ENCODE measurements at places on chromosomes 6 and 20.

GRCh38 chr6:75345413-75345812, 60.8 kb upstream of the TMEM30A start:
- DNase-seq, result no peak

DNA sequence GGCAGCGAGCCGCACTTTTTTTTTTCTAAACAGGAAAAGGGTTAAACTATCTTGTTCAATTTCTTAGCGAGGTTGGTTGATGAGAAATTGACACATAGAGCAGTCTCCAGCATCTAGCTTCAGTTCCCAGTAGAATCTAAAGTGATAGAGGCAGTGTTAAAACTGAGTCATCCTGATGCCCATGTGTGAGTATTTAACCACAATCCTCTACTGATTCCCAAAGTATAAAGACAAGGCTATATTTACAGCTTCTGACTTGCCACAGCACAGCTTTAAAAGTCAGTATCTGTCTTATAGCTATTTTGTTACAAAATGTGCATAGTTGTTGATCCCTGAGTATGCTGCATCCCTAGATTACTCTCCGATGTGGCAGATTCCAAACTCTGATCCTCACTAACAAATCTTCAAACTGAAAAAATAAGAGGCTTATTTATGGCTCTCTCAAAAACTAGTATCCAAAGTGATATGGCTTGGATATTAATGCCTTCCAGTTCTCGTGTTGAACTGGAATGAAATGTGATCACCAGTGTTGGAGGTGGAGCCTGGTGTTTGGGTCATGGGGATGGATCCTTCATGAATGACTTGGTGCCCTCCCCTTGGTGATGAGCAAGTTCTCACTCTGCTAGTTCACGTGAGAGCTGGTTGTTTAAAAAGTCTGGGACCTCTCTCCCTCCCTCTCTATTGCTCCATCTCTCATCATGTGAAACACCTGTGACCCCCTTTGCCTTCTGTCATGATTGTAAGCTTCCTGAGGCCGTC, 13.1 kb upstream of the POPDC3 start:
- no peak for DNase-seq

DNA sequence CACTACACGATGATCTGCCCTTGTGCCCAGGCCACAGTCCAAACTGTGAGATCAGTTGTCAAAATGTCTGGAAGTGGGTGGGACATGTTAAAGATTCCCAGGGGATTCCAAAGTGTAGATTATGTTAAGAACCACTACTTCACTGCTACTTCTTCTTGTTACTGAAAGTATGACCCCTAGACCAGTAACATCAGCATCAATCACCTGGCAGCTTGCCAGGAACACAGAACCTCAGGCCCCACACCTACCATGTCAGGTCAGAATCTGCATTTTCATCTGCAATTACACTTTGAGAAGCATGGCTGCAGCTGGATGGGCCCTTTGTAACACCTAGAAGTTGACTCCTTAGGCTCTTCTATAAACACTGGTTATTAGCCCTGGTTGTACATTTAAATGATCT, 36.1 kb downstream of the RFPL4B start:
- DNase-seq, result no peak

- no peak for DNase-seq
These were observed 7.6 kb upstream of the DEFB129 start for GRCh38 chr20:219290-220115.

GRCh38 chr6:142605922-142606485, 304.2 kb downstream of the ADGRG6 start:
- DNase-seq, result no peak

- peak; percentile 35 for DNase-seq
These were observed 175.8 kb downstream of the GMPR start for GRCh38 chr6:16414205-16414604.

DNA sequence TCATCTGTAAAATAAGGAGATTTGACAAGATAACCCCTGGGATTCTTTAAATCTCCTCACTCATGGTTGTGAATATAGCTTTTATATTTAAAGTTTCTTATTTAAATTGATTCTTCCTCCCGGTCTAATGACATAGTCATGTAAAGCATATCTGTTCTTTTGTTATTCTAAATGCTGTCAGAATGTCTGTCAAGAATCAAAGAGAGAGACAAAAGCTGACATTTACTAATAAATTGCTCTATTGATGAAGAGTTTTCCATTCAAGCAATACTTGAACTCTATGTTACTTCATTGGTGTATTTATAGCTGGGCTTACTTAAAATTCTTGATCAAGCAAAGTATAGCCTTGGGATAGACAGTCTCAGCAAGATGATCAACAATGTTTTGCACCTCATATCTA, 865.8 kb downstream of the TBC1D32 start:
- DNase-seq, result no peak

- DNase-seq, result no peak
These were observed 17.6 kb upstream of the FUCA2 start for GRCh38 chr6:143529095-143529494.

DNA sequence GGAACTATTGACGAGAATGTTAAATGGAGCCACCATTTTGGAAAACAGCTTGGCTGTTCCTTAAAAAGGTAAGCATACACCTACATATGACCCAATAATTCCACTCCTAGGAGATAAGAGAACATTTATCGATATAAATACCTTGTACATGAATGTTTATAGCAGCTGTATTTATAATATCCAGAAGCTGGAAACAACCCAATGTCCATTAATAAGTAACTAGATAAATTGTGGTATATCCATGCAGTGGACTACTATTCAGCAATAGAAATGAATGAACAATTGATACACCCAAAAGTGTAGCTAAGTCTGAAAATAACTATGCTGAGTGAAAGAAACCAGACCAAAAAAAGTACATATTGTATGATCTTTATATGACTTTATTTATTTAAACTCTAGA, 42.2 kb upstream of the ADIG start:
- no peak for DNase-seq

GRCh38 chr20:63951398-63952209, 4.6 kb downstream of the UCKL1 start:
- no peak for DNase-seq

- no peak for DNase-seq
These were observed 77.8 kb downstream of the RAMACL start for GRCh38 chr6:166508726-166509125.

GRCh38 chr6:168559574-168560098, 118.7 kb downstream of the SMOC2 start:
- DNase-seq, result no peak

- no peak for DNase-seq
These were observed 362.3 kb downstream of the RIMS1 start for GRCh38 chr6:72248621-72249020.

DNA sequence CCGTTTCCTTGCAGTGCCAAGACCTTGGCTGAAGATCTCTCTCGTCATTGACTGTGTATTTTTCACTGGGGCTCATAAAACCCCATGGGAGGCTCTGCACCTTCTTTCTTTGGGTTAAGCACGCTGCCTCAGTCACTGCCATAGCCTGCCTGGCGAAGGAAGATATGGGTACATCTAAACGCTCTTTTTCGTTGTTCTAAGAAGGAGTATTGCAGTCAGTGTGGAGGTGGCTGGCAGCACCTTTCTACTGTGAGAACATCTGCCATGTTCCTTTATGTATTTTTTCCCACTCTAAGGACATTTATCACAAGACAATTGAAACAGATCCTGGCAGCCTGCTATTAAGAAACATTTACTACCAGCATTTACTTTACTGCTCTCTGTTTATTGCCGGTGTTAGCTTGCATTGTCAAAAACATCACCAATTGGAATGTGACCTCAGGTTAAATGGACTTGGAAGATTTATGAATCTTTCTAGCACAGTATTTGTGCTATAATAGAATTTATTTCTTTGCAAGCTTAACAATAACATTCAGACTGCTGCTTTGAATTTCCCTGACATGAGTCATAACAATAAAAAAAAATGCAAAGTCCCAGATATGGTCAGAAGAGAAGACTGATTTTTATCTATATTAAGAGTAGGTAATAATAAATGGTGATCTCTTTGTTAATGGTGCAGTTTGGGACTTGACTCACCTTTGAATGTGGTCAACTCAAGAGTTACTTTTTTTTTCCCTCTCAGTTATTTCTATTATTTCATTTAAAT, 62.2 kb upstream of the CLDN20 start:
- DNase-seq, result no peak

GRCh38 chr6:97717086-97717485, 434.1 kb upstream of the MMS22L start:
- no peak for DNase-seq

DNA sequence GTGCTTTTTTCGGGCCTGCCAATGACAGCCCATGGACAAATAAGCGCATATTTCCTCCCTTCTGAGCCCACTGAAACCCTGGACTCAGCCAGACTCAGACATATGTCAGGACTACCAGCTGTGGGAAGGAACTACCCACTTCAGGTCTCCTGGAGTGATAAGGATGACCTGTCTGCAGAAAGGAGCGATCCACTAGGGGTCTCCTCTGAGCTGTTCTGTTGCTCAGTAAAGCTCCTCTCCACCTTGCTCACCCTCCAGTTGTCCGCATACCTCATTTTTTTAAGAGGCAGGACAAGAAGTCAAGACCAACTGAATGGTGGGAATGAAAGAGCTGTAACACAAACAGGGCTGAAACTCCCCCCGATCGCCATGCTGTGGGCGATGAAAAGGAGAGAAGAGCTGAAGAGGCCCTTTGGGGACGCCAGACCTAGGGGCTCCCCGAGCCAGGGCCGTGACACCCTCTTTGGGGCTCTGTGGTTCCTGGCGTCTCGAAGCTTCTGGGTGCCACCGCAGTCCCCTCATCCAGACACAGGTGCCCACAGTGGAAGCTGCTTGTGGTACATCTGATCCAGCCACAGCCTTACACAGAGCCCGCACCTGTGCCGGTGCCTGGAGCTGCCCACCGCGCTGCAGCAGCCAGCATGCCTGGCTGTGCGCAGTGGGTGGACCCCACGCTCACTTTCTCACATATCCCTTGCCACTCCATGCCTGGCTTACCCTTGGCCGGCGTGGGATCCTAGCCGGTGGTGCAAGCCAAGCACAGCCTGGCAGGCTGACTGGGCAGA, 68.8 kb downstream of the EYS start:
- no peak for DNase-seq

GRCh38 chr6:145155873-145156782, 579.2 kb downstream of the EPM2A start:
- no peak for DNase-seq

- no peak for DNase-seq
These were observed 67.7 kb upstream of the IFNGR1 start for GRCh38 chr6:137286916-137287315.

DNA sequence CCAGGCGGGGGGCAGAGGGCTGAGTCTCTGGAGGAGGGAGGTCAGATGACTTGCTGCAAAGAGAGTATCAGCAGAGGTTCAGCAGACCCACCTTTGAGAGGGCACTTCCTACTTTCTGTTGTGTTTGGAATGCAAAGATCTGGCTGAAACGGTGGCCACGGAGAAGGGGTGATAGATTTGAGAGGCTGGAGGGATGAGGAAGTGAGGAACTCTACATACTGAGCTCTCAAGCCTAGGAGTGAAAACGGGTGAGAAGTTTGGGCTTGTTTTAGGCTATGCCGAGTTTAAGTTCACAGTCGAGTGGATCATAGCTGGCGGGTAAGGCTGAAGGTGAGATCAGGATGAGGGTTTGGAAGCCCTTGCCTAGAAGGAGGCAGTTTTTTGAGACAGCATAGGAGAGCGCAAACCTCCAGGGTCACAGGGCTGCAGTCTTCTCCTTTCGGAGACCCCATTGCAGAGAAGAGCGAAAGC, 477 bp upstream of the ITPA start:
- peak; percentile 10 for DNase-seq

DNA sequence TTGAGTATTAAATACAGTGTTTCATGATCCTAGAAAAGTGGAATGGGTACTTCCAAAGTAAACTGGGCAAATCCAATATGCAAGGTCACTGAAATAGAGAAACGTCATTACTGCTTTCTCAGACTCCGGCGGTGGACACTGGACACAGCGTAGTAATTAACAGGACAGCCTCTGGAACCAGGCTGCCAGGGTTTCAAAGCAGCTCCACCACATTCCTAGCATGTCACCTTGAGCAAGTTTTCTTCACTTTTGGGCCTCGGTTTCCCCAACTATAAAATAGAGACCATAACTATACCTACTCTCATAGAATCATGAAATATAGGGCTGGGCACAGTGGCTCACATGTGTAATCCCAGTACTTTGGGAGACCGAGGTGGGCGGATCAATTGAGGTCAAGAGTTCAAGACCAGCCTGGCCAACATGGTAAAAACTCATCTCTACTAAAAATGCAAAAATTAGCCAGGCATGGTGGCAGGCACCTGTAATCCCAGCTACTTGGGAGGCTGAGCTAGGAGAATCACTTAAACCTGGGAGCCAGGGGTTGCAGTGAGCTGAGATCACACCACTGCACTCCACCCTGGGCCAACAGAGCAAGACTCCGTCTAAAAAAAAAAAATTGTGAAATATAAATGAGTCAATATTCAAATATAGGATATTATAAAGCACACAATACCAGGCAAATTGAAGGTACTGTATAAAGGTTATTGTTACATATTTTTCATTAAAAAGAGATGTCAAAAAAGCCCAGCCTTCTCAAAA, 24.9 kb downstream of the ARHGAP18 start:
- DNase-seq, result no peak

DNA sequence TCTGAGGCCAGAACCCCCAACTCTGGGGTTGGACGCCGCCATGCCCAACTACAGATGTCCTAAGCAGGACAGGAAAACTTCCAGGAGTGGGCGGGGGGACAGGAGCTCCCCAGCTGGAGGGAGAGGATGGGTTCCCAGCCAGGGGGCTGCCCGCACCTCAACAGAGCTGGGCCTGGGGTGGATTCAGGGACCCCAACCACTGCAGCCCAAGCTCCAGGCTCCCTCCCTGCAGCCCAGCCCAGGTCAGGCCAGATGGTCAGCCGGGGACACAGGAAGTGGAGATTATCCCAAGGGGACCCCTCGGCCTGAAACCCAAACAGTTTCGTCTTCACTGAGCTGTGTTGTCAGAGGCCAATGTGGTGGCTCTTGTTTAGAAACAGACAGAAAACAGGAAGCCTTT, 9.4 kb downstream of the LAMA5 start:
- no peak for DNase-seq

GRCh38 chr20:37880726-37881591, 22.0 kb upstream of the VSTM2L start:
- DNase-seq, result no peak

- no peak for DNase-seq
These were observed 105.4 kb upstream of the AFDN start for GRCh38 chr6:167721291-167721690.

- no peak for DNase-seq
These were observed 209.4 kb upstream of the LRFN2 start for GRCh38 chr6:40796260-40797221.

- DNase-seq, result no peak
These were observed 48.4 kb upstream of the ARMC2 start for GRCh38 chr6:108799791-108800190.

DNA sequence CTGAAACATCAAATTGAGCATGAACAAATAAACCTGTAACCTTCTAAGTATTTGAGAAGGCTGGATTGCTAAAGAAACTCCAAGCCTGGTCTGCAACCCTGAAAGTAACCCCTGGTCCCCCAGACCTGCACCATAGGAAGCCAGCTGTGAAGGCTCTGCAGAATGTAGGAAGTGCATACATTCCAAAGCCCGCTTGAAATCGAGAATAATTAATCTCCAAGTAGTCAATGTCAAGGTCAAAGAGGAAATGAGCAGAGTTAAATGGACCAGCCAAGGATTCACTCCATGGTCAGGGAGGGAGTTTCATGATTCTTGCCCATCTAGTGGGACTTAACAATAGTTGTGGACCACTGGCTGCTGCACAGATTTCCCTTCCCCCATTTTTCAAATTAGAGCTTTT, 107.6 kb upstream of the RNF24 start:
- no peak for DNase-seq
